Activated CD4-positive, alpha-beta T cell treated with anti-CD3 and anti-CD28 coated beads, Interleukin-2, amount 50 U/mL, for 4 hours (primary cell): ENCODE measurements at places on chromosomes 12 and 14.

DNA sequence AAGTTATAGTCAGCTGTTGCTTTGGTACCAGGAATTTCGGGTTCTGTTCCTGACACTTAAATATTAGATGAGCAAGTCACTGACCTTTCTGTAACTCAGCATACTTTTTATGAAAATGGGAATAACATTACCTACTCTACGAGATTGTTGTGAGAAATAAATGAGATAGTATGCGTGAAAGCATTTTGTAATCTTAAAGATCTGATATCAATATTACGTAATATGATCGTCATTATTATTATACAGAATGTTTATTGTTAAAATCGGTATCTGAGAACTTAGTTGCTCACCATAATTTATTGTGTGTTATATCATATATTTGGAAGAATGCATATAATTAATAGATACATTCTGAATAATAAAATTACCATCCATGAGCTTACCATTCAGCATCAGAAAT lies 6.1 kb upstream of the NECAP1 start:
- DNase-seq, result no peak

GRCh38 chr12:68944296-68945076 lies 11.5 kb upstream of the CPM start:
- DNase-seq, result no peak

- no peak for DNase-seq
These were observed 514.0 kb downstream of the FUT8 start for GRCh38 chr14:65926504-65926903.

GRCh38 chr12:84046859-84047258 lies 865.7 kb downstream of the SLC6A15 start:
- DNase-seq, result no peak

DNA sequence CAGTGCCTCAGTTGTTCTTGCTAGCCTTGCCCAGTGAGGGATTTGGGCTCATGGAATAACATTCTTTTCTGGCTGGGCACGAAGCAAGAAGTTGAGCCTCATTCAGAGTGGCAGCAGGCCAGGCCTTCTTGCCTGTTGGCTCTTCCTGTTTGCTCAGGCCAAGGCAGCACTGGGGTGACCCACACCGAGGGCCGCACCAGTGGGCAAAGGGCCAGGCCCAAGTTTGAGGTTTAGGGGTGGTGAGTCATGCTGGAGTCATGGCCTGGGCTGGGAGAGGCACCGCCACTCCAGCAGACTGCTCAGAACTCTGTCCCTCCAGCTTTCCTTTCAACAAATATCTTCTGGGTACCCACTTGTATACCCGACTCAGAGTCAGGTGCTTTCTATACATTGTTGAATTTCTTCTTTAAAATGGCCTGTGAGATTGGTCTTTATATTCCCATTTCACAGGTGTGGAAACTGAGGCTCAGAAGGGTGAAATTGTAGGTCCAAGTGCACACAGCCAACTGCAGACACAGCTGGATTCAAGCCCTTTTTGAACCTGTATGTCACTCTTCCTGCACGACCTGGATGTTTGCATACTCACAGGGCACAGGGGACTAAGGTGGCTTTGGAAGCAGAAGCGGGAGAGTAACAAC lies 279.4 kb downstream of the FOXN3 start:
- no peak for DNase-seq

GRCh38 chr14:24631749-24632335 lies 2.1 kb downstream of the GZMB start:
- DNase-seq, result no peak

DNA sequence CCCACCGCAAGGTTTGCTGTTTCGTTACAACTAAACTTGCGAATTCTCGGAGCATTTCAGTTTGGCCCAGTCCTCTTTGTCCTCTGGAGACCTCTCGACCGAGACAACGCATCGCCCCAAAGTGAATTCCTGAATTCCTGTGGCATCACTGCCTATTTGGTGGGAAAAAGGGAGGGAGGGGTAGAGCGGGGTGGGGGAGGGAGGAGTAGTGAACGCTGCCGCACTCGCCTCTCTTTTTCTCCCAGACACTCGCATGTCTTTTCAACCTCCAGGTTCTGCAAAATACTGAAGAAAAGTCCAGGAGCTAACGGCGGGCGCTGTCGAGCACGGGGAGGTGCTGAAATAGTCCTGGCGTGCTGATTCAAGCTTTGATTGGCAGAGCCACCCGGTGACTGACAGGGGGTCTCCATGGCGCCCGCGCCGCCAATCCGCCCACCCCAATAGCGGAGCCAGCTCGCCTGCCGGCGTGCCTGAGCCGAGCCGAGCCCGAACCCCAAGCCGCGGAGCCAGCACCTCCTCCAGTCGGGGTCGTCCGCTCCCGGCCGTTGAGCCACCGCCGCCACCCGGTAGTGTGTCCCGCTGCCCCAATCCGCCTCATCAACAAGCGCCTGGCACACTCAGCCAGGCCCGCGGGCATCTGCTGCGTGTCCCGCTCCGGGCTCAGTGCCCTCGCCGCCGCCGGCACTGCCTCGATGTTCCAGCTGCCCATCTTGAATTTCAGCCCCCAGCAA lies at the start of gene SIX6:
SIX6 (plus strand) TSS at position 440 of the 731 bp plus-strand sequence; CDS start at position 693, 253 bp downstream.
- no peak for DNase-seq

- DNase-seq, result no peak
These were observed 42.6 kb upstream of the C12orf42 start for GRCh38 chr12:103538397-103538796.

GRCh38 chr12:56119361-56119796 lies 1.3 kb downstream of the ZC3H10 start:
- peak; percentile 47 for DNase-seq

DNA sequence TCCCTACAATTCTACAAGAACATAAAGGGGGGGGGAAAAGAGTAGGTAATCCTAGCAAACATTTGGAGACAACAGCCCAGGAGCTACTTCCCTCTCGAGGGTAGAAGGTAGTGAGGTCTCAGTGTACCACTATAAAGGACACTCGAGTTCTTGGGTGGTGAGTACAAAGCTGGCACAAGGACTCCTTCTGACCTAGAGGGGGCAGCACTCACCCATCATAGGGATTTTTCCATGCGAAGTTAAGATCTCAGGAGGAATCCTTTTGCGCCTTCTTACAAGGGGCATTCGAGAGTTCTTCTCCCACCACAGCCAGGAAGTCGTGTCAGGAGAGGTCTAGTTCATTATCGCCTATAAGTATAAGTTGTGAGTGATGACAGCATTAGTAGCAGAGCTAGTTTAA lies 200.2 kb upstream of the RBM19 start:
- no peak for DNase-seq

GRCh38 chr14:21711360-21711961 lies 37.8 kb upstream of the OR4E1 start:
- DNase-seq, result no peak

GRCh38 chr14:57812741-57813140 lies 53.2 kb downstream of the SLC35F4 start:
- no peak for DNase-seq

GRCh38 chr12:54220567-54220966 lies 31.8 kb upstream of the SMUG1 start:
- DNase-seq, result no peak
